ENCODE measurements at places on chromosomes 7 and 10.

GRCh38 chr7:33750177-33750576 lies 155.2 kb upstream of the BMPER start:
- no peak for DNase-seq

DNA sequence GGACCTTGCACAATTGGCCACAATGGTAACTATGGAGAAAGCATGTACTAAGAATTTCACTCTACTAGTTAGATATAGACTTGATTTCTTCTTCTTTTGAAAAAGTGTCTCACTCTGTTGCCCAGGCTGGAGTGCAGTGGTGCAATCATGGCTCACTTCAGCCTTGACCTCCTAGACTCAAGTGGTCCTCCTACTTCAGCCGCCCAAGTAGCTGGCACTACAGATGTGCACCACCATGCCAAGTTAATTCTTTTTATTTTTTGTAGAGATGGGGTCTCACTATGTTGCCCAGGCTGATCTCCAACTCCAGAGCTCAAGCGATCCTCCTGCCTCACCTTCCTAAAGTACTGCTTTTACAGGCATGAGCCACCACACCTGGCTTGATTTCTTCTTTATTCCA lies 29.1 kb downstream of the ASAH2 start:
- DNase-seq: no peak

- peak; percentile 40 for DNase-seq
Observed at GRCh38 chr7:44291066-44291732, 34.2 kb downstream of the CAMK2B start.

DNA sequence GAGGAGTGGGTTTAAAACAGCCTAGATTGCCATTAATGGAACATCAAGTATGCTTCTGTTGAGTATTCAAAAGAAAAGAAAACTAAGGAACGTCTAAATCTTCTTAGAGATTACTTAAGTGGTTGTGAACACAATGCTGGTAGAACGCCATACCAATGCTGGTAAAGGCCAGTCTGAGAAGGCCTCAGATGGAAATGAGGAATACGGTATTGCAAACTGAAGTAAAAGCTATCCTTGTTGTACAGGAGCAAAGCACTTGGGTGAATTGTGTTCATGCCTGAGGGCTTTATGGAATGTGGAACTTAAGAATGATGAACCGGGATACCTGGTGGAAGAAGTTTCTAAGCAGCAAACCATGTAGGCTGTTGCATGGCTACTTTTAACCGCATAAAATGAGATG lies 208.0 kb downstream of the KCND2 start:
- DNase-seq: no peak

- DNase-seq: peak; percentile 81
Observed at GRCh38 chr10:122475100-122475499, 13.7 kb downstream of the HTRA1 start.

DNA sequence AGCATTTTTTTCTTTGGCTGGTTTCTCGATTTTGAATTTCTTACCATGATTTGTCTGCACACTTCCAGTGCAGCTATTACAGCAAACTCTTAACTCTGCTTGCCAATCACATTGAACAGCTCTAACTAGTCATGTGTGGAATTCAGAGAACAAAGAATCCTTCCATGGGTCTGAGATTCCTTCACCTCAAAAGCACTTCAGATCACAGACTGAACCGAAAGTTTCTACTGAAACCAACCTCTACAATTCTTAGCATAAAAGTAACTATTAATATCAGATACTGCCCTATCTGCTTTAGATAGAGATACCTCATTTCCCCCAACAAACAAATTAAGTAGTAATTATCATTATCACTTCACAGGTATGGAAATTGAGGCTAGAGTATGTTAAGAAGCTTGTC lies 56.5 kb upstream of the SP4 start:
- DNase-seq: no peak

DNA sequence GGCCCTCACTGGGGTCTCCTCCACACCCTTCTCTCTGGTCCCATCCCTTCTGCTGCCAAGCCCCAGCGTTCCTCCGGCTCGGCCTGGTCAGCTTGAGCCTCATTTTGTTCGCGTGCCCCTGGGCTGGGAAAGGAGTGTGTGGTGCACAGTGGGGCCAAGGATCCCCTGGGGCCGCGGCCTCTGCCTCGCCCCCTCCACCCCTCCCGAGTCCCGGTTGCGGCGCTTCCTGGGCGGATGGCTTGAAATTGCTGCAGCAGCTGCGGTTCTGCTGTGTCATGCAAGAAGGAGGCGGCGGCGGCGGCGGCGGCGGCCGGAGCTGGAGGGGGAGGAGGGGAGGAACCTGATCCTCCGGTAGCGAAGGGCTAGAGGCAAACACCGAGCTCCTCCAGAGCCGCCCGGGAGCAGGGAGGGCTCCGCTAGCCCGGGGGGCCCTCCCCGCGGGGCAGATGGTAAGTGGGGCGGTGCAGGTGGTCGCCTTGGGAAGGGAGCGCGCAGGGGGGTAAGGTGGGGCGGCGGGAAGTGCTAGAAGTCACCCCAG lies 217.8 kb upstream of the MKLN1 start:
- peak; percentile 69 for DNase-seq

- no peak for DNase-seq
Observed at GRCh38 chr10:124491105-124491504, 29.5 kb downstream of the LHPP start.

DNA sequence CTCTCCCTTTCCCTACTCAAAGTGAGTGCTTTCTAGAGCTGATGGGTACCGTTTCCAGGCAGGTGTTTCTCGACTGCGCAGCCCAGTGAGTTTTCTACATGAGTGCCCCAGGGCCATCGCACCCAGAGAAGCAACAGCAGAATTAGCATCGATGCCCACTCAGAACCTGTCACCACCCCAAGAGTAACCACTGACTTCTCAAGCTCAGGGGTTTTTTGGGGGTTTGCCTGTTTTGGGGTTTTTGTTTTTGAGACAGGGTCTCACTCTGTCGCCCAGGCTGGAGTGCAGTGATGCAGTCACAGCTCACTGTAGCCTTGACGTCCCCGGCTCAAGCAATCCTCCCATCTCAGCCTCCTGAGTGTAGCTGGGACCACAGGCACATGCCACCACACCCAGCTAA lies 25.7 kb downstream of the SNX8 start:
- DNase-seq: no peak

- no peak for DNase-seq
Observed at GRCh38 chr7:50648076-50648475, 82.9 kb upstream of the DDC start.
